ENCODE measurements at places on chromosomes 16 and 17.

GRCh38 chr16:64544859-64545258 is 577.0 kb downstream of the CDH11 start:
- DNase-seq = no peak

- no peak for DNase-seq
These were observed 41.9 kb upstream of the ENDOV start for GRCh38 chr17:80372922-80373570.

DNA sequence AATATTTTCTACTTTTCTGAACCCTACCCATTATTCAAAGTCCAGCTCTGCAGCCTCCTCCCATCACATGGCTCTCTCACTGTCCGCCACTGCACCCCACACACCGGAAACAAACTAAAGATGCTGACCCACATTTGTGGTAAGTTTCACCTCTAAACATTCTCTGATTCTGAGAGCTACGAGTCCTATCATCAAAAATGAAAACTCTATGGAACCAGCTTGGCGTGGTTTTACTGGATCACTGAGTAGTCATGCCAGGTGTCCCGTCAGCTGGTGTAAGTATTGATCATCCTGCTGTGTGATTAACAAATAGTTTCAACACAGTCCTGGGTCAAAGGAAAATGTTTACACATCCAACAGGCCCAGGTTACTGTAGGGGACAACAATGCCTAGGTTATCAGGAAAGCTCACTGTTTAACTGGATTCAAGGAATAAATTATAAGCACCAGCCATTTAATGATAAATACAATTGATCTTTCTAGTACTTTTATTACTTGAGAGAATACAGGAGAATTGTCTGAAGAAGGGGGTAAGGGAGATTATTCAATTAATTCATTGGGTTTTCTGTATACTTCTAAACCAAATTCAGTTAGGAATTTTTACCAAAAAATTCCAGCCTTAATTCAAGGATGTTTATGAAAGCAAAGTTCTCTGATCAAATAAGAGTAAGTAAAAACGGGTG is 33.9 kb downstream of the CYTH1 start:
- DNase-seq = no peak

DNA sequence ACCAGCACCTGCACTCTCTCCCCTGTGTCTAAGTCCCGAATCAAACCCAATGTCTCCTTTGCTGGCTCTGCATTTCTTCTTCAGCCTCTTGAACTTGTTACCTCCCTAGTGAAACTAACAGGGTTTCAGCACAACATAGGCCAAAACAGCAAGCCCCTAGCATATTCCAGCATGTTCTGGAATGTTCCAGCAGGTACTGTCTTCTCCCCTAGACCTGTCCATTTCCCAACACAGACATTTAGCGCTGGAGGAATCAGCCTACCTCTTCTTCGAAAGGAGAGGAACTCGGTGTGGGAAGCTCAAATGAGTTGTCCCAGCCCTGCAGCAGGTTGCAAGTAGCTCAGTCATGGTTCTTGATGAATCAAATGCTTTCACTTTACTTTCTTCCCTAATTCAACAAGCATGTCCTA is 47.1 kb downstream of the LITAF start:
- no peak for DNase-seq

GRCh38 chr17:66547151-66547865 is 244.9 kb downstream of the PRKCA start:
- DNase-seq = no peak

GRCh38 chr17:38705803-38706504 is 881 bp downstream of the MLLT6 start:
- no peak for DNase-seq

DNA sequence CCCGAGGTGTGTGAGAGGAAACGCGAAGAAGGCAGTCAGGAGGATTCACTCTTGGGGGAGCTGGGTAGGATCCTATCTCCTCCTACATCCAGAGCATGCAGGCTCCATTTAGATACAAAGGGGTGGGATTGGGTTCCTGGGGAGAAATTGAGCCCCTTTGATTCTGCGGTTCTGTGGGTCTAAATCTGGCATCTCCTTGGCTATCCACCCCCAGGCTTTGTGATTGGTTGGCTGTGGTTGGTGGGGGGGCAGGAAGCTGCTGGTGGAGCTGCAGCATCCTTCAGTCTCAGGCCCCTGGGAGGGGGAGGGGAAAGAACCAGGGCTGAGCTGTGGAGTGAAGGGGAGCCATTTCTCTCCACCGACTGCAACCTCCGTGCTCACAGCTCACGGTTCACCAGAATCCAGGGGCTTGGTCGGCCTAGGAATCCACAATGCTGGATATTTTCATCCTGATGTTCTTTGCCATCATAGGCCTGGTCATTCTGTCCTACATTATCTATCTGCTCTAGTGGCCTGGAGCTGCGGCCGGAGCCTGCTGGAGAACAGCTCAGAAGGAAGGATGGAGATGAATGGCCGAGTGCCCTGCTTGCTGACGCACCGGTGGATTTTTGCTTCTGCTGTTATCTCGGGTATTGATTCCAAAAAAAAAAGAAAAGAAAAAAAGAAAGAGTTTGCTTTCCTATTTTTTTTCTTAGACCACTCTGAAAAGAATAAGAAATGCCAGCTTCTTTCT is at the start of gene LASP1NB:
TSS of gene LASP1NB (plus strand) at position 352 of the 733 bp plus-strand sequence.
- DNase-seq = peak; percentile 16

DNA sequence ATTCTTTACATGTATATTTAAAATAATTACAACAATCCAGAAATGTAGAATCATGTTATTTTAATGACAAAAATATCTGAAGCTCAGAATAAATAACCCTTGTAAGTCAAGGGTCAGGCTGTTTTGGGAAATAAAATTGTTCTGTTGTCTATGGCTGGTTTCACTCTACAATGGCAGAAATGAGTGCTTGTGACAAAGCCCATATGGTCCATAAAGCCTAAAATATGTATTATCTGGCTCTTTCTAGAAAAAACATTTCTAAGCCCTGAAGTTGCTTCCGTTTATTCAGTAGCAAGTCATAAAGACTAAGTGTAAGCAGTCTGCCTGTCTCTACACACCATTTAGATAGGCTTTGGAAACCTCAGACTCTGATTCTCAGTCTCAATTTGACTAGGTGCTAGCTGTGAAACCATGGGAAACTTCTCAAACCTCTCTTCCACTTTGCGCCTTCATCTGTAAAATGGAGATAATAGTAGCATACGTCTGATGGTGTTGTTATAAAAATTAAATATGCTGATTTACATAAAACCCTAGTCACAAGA is 365.7 kb upstream of the CA10 start:
- DNase-seq = no peak

- DNase-seq = no peak
These were observed 19.8 kb downstream of the NMRAL1 start for GRCh38 chr16:4454623-4455022.

- no peak for DNase-seq
These were observed 199.3 kb downstream of the CDH8 start for GRCh38 chr16:61836804-61837393.

DNA sequence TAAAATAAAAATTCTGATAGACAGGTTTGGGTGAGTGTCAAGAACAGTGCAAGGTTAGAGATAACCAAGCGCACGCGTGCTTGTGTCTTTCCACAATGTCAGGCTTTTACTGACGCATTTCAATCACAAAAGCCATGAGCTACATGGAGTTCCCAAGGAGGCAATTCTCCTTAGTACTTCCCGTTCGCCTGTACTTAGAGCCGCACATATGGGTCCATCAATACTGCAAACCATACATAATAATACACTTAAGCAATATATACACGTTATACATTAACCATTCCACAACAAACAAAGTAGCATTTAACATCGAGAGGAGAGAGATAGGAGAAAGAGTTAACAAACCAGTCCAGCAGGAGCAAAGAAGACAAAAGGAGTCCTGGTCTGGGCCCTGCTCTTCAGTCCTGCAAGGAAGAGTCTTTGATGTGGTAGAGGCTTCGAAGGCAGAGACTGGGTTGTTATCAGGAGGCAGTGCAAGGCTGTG is 11.9 kb upstream of the GPRC5C start:
- no peak for DNase-seq

- no peak for DNase-seq
These were observed 13.8 kb downstream of the PKD1 start for GRCh38 chr16:2121853-2122252.

GRCh38 chr17:57694051-57694450 is 51.0 kb downstream of the CCDC182 start:
- DNase-seq = no peak

DNA sequence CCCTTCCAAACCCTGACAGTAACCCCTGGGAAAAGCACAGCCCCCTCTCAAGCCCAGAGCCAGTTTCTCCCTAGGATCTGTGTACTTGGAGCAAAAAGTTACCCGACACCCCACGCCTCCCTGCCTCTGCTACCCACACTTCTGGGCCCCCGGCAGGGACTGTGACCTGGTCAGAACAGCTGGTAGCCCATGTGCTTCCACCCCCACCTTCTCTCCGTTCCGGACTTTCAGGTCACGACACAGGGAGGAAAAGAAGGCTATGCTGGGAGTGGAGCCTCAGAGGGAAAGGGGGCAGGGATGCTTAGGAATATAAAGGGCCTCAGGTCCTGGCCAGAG is 6.4 kb downstream of the PPY start:
- no peak for DNase-seq

GRCh38 chr17:49548506-49549310 is 27.0 kb upstream of the NXPH3 start:
- no peak for DNase-seq

DNA sequence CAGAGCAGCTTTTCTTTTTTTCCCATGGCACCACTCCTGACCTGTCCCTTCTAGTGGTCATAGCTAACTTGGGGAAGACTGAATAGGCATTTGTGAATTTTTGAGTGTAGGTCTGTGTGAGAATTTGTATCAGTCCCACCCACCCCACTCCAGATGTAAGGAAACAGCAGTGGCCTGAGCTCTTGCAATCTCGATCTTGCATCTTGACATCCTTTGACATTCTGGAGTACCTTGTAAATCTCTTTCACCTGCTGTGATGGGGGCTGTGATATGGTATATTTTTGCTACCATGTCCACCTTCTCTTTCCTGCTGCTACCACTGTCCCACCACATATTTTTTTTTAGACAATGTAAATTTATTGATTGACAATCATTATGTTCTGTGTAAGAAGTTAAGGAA is 289.3 kb downstream of the MAP2K6 start:
- DNase-seq = no peak

DNA sequence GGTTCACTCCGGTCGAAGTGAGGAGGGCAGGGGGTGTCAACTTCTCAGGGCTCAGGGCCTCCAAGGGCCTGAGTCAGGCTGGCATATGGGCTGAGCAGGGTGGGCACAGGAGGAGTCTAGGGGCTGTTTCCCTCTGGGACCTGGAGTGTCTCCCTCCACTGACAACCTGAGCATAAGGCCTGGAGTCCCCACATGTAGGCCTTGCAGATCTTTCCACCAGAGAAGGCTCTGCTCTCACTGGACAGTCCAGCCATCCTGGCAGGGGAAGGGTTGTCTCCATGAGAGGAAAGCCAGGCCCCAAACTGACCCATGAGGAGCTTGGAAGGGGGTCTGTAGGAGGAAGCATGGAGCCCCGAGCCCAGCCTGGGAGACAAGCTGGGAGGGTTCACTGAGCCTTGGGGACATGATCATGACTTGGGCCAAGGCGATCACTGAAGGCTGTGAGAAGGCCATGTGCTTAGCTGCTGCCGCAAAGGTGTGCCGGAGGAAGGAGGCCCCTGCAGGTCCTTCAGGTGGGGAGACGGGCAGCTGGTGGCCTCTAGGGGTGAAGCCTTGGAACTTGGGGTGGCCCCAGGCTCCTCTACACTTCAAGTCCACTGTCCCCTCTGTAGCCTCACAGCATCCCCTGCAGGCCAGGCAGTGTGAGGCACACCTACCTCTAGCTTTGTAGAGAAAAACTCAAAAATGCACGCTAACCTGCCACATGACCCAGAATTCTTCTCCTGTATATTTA is 9.9 kb downstream of the CMTM2 start:
- no peak for DNase-seq

GRCh38 chr17:4533523-4534504 is 21.4 kb downstream of the MYBBP1A start:
- DNase-seq = no peak

DNA sequence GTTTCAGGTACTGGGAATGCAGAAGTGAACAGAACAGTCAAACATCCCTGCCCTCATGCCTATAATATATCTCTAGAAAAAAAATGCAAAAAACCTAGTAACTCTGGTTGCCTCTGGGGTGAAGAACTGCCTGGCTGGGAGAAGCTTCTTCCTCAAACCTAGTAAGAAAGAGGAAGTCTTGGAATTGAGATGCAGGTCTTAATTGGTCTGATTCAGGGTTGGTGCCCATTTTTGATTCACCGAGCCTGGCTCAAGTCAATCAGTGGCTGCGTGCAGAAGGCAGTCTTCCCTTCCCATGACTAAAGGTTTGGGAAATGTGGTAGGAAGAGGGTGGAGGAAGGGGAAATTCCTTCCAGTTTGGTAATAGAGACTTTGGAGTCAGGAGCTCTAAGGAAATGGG is 22.4 kb downstream of the CDRT15 start:
- DNase-seq = no peak

- no peak for DNase-seq
These were observed 46.4 kb upstream of the ENPP7 start for GRCh38 chr17:79684132-79684985.

DNA sequence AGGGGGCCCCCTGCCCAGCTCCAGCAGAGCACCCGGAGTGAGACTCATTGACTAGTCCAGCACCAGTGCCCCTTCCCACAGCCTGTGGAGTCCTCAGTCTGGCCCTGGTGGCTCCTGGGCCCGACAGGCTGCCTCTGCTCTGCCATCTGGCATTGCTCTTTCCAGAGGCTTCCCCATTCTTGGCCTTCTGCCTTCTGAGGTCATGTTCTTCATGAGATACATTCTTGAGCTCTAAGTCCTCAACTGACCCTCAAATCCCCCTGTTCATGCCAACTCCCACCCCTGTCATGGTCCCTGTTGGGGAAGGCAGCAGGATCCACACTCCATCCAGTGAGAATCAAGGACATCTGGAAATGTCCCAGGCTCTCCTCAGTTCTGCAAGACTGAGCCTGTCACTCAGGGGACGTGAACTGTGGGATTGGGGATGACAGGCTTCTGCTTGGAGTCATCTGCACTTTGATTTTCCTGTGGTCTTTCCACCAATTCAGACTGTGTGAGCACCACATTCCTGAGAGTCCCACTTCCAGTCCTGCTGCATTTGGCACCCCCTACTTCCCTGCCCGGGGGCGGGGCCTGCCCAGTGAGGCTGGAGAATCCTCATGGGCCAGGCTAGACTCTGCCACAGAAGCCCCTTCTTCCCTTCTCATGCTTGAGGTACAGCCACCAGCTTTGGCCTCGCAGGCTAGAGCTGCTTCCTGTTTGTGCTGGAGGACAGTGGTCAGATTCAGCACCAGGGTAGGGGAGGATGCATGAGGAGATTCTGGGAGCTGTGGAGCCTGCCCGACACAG is 2.7 kb downstream of the TRPV2 start:
- DNase-seq = no peak

DNA sequence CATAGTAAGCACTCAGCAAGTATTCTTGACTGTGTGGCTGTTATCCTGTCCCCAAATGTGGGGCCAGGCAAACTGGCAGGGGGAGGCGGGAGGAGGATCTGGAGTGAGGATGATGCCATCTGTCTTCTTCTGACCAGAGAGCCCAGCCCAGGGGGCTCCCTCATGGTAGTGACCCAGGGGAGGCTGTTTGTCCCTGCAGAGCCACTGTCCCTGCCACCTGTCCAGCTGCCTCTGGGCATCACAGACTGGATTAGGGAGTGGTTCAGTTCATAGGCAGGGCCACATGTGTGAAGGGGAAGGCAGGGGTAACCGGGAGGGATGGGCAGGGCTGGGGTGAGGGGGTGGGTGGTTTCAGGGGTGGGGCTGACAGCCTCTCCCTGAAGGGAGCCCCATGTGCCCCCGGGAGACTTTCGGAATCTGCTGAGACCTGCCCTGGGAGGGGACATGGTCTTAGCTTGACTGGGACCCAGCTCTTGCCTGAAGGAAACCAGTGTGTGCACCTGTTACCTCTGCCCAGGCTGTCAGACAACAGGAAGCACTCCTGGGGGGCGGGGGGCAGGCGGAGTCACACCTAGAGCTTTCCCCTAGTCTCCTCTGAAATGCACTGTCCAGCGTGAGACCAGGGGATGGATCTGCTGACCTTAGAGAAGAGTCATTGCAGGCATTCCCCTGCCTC is 15.2 kb downstream of the ARHGAP23 start:
- no peak for DNase-seq
